ENCODE measurements at places on chromosomes 7 and 10.
A peak's percentile ranks its signal among the peaks of the same experiment; 100 is the strongest.

GRCh38 chr7:99258501-99258900 is 14.1 kb upstream of the MYH16 start:
- DNase-seq, result no peak

DNA sequence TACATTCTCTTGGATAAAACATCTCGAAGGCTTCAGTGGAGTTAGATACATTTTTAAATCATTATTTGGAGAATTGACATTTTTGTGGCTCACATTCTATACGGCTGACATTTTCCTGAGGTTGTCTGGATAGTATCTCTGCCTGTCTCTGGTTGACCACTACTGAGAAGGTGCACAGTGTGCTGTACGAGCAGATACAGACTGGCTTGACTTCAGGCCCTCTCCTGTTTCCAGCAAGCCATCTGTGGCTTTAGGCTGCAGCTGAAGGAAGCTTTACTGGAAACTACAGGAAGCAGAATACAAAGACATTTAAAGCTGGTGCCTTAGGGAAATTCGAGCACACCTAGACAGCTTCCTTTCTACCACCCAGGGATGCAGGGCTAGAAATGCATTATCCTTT is 39.3 kb upstream of the RSU1 start:
- DNase-seq, result no peak

GRCh38 chr7:138608275-138608674 is 92.9 kb downstream of the SVOPL start:
- DNase-seq, result peak; percentile 57

DNA sequence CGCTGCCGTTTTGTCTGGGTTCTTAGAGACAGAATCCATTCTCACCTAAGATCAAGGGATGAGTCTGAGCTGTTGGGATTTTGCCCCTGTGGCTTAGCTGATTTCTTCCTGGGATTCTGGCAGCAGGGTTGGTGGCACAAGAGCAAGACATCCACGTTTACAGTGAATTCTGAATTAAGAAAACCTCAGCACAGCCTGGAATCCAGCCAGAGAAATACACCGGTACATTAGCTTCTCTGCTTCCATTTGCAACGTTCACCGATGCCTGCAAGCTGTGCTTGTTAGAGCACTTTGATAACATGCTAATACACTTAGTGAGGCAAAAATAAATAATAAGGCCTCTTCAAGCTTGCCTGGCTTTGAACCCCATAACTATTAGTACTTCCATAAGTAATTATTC is 569.8 kb downstream of the CALN1 start:
- DNase-seq, result no peak

- DNase-seq, result peak; percentile 19
Measured at GRCh38 chr10:127863231-127863825, 29.4 kb downstream of the CLRN3 start.

DNA sequence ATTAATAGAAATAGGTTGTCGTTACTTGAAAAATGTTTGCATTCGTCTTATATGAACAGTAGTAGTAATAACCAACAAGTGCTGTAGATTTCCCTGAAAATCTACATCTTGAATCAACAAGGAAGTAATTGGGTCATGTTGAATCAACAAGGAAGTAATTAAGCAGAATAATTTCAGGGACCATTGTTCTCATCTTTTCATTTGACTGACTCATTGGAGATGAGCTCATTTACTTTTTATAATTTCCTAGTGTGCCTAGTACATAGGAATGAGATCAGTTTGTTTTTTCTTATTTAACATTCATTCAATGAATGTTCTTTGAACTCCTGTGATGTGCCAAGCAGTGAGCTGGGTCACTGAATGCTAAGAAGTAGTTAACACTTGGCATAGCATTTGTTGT is 8.2 kb downstream of the CLDN12 start:
- DNase-seq, result no peak

- peak; percentile 44 for DNase-seq
Measured at GRCh38 chr7:128020159-128020558, 11.1 kb downstream of the LRRC4 start.

DNA sequence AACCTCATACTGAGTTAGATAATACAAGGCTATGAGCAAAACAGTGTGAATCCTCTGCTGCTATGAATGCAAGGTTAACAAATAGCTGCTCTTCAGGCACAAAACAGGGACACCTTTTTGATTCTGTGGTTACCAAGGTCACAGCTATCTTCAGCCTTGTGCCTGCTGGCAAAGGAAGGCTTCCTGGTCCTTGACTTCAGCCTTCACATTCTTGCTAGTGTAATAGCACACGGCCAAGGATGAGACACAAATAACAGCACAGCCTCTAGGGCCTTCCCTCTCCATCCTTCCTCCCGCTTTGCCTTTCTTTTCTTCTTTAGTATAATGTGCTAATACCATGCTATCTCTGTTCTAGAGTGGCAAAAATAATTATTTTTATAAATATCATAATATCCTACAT is 130.6 kb upstream of the CAV2 start:
- DNase-seq, result no peak

DNA sequence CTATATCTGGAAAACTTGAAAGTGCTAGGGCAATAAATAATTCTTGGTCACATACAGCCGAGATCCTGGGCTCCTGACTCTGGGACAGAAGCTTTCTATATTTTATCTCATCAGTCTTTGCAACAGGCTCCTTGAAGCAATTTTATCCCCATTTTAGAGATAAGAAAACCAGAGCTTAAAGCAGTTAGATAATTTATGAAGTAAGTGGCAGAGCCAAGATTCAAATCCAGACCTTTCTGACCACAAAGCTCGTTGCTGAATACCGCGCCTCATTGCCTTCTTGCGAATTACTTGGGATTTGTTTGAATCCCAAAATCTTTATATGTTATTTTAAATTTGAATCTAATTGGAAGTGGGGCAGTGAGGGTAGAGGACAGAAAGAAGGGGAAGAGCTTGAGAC is 106.0 kb downstream of the TCF7L2 start:
- no peak for DNase-seq

DNA sequence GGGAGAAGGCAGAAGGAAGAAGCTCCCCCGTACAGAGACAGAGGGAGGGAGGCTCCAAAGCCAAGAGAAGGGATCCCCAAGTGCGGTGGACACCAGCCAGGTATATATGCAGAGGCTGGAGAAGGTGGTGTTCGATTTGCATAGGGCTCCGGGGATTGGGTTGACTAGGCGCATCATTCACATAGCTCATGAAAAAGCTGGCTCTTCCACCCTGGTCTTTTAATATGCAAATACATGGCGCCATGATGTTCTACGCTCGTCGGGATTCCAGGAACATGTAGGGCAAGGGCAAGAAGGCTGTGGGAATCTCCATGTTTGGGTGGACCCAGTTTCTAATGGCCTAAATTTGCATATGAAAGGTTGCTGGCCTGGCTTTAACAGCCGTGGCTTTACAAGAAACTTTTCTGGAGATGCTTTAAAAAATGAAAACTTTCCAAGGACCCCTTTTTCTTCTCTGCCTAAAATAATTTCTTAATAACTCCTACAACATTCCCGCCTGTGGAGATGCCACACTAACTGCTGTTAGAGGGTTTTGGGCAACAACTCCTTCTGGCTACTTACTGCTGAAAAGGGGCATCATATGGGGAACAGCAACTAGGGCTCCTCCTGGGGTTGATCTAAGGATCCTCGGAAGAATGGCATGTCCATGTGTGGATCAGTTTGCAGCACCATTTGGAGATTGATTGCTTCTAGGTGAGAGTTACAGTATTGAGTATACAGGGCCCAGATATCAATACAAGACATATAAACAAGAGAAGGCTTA is 28.3 kb downstream of the C1GALT1 start:
- DNase-seq, result no peak

DNA sequence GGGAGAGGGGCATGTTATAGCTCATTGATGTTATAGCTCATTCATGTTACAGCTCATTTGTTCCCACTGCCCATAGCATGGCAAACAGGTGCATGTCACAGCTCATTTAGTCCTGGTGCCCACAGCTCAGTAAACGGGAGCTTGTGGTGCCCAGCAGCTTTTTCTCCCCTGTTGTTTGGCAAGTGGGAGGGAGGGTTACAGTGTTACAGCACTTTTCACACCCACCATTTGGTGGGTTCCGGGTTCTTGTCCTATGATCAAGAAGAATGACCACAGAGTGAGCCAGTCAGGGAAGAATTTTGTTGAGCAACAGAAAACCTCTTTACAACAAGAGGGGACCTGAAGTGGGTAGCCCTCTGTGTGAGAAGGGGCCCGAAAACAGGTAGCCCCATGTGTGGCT is 162.8 kb upstream of the CSTF2T start:
- no peak for DNase-seq

DNA sequence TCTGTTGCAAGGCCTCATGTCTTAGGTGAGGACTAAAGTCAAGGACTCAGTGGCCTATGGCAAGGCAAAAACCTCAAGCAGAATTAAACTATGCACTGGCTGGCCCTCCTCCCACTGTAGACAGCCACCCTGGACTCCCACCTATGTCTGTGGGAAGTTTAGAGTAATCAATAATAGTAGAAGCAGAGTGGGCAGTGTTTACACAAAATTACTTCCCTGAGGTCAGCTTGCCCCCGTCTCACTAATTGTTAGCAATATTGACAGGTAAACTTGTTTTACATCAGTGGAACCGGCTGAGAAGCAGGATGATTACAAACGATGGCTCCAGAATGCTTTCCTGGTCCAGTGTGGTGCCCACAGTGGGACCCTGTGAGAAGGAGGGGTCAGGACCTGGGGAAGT is 27.9 kb upstream of the NPFFR1 start:
- no peak for DNase-seq

DNA sequence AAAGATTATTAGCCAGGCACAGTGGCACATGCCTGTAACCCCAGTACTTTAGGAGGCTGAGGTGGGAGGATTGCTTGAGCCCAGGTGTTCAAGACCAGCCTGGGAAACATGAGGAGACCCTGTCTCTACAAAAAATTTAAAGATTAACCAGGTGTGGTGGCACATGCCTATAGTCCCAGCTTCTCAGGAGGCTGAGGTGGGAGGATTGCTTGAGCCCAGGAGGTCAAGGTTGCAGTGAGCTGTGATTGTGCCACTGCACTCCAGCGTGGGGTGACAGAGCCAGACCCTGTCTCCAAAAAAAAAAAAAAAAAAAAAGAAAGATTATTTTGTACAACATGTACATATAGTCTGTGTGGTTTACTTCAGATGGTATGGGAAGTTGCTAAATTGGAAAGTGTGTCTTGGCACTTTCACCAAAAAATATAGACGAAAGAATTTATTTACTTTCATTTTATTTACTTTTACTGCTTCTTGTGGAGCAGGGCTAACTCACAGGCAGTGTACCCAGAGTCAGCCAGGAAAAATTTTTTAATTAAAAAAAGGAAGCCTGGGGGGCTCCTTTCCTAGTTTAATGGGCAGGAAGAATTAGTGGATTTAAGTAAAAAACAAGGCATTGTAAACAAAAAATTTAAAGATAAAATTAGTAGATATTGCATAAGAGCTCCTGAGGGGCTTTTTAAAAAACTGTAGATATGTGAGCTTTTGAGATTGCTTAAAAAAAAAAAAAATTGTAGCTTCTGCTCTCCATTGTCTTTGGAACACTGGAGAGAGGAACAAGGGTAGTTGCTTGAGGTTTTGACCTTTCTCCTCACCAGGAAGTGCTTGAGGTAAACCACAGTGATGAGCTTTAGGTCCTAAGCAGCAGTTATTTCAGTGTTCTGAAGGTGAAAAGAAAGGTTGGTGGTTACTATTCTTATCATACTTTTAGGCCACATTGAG is 44.6 kb upstream of the VDAC2 start:
- DNase-seq, result peak; percentile 24

- DNase-seq, result no peak
Measured at GRCh38 chr7:5692845-5693278, 88.6 kb downstream of the RNF216 start.

- DNase-seq, result no peak
Measured at GRCh38 chr7:149238051-149238450, 1.4 kb upstream of the ZNF212 start.

- DNase-seq, result no peak
Measured at GRCh38 chr10:102509387-102509786, 5.6 kb downstream of the SUFU start.

- no peak for DNase-seq
Measured at GRCh38 chr7:141464551-141464950, 86.7 kb upstream of the AGK start.

GRCh38 chr10:31972519-31973041 is 43.9 kb upstream of the ARHGAP12 start:
- DNase-seq, result no peak

DNA sequence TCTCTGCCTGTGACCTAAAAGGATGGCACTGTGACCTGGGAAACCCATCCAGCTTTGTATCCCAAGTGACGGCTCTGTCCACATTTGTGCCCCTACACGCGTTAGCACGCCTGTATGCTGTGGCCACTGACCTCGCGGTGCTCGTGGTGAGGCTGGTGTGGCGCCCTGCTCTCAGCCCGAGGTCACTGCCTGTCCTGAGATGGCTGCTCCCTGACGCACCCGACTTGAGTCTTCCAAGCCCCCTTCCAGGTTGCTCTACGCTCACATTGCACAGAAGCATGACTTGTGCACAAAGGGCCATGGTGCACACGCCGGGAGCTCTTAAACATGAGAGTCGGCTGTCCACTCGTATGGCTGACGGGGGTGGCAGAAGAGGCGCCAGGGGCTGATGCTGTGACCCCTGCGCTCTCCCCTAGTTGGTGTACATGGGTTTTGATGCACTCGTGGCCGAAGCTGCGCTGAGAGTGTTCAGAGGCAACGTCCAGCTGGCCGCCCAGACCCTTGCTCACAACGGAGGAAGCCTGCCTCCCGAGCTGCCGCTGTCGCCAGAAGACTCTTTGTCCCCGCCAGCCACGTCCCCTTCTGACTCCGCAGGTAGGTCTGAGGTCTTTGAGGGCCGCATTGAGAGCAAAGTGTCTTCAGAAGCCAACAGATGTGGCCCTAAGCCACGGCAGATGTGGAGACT is 33.5 kb downstream of the WDR86 start:
- DNase-seq, result no peak

DNA sequence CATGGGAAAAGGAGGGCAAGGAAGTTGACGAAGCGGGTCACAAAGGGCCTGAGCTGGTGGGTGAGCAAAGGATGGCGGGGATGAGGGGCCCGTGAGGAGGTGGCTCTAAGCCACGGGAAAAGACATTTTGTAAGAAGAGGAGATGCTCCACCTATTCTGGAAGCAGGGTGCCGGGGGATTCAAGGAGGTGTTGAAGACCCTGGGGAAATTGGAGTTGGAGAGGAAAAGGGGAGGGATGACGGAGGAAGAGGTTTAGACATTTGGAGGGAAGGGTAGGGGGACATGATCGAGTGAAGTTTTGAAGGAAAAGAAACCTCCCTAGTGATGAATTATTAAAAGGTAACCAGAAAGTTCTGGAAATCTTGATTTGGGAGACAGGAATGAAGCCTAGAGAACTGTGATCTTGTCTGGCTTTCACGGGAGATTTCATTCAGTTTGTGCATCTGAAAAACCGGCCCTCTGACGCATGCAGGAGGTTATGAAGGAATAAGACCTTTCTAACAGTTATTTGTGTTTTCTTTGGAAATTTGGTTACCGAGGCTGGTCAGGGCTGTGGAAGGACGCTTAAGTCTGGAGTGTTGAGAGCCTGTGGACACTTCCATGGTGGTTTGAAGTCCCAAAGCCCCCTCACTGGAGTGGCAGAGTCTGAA is 1.4 kb downstream of the SMO start:
- DNase-seq, result no peak
